Upper lobe of right lung (tissue), 1 donor: ENCODE measurements at places on chromosomes 6 and 20. TPM values are rescaled to one million over a fixed set of nuclear protein-coding genes. Genes with fewer than 3 reads are reported as not detected.
A peak's percentile ranks its signal among the peaks of the same experiment; 100 is the strongest.

The E2F1 gene
- total RNA-seq, result 2.4 TPM

The ETV7 gene
- total RNA-seq, result 6.3 TPM

The SCRT2 gene
- not detected for total RNA-seq

DNA sequence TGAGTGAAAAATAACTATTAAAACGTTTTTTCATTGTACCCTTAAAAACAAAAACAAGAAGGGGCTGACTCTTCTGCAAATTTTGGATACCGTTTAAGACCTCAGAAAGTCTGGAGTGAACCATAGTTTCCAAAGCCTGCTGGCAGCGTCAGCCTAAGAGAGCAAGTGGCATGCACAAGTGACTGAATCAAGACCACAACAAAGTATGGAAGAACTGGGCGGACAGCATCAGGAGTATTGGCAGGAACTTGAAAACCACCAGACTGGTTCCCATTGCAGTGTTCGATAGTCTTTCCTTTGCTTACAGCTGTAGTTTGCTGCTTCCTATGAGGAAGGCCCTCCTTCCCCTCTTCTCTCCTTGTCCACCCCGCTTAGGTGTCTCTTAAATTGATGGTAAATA lies 33.7 kb upstream of the MYLIP start:
- H3K4me1 ChIP-seq, result peaks cover 3% of the 10 kb centered on the region
- H3K36me3 ChIP-seq, result no peaks in the 10 kb centered on the region
- H3K27ac ChIP-seq, result no peak overlapping the region
- DNase-seq, result no peak
- H3K27me3 ChIP-seq, result no peaks in the 10 kb centered on the region

The ACTL10 gene
- 1.3 TPM for total RNA-seq

The SLC32A1 gene
- total RNA-seq, result not detected

- no peaks in the 10 kb centered on the region for H3K27me3 ChIP-seq
- H3K27ac ChIP-seq, result no peak overlapping the region
- H3K4me1 ChIP-seq, result peaks cover 21% of the 10 kb centered on the region
- no peaks in the 10 kb centered on the region for H3K36me3 ChIP-seq
Measured at GRCh38 chr6:37105148-37106050, 64.6 kb upstream of the PIM1 start.

The OPN5 gene
- total RNA-seq, result not detected

GRCh38 chr6:161101517-161101916 lies 109.9 kb downstream of the MAP3K4 start:
- H3K27ac ChIP-seq, result no peak overlapping the region
- no peaks in the 10 kb centered on the region for H3K4me1 ChIP-seq
- no peak overlapping the region for H3K4me3 ChIP-seq

The OPRL1 gene
- 1.9 TPM for total RNA-seq

GRCh38 chr6:131947986-131948661 lies 3.0 kb downstream of the CCN2 start:
- H3K27me3 ChIP-seq, result no peaks in the 10 kb centered on the region
- DNase-seq, result no peak
- peak overlapping the region; percentile 86 for H3K27ac ChIP-seq

GRCh38 chr6:24924580-24925356 lies 11.0 kb downstream of the RIPOR2 start:
- no peak overlapping the region for H3K4me3 ChIP-seq
- peaks cover 4% of the 10 kb centered on the region for H3K4me1 ChIP-seq
- DNase-seq, result no peak
- no peak overlapping the region for H3K27ac ChIP-seq
- no peaks in the 10 kb centered on the region for H3K27me3 ChIP-seq

GRCh38 chr20:8815208-8815607 lies 253.7 kb upstream of the PLCB4 start:
- no peaks in the 10 kb centered on the region for H3K27me3 ChIP-seq
- no peak overlapping the region for H3K4me3 ChIP-seq
- no peak overlapping the region for H3K27ac ChIP-seq
- no peak for DNase-seq

DNA sequence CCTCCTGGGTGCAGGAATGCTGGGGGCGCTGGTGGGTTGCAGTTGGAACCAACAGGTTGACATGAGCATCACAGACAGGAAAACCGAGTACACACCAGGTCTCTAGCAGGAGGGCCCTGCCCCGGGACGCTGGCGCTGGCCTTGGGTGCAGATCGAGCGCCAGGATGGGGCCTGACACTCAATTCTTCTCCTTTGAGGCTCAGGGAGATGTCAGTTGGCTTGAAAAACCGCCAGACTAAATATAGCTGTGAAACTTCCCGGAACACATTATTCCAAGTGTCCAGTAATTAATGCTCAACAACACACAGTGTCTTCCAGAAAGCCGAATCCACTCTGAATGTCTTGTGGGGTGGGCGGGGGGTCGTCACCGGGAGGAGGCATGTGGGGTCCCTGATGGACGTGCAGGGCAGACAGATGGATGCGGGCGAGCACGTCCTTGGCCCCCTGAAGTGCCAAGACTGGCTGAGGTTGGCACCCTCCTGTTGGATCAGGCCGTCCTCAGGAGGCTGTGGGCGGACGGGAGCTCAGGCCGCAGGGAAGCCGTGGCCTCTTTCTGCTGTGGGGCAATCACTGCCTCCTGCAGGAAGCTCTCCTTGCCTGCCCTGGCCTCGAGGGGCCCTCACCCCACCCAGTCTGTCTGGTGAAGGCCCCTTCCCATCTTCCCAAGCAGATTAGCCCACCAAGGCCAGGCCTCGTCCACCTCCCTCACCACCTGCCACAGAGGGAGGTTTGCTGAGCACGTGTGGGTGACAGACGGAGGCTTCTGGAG lies 19.4 kb upstream of the GATA5 start:
- peaks cover 10% of the 10 kb centered on the region for H3K4me1 ChIP-seq
- no peaks in the 10 kb centered on the region for H3K36me3 ChIP-seq
- no peaks in the 10 kb centered on the region for H3K27me3 ChIP-seq

DNA sequence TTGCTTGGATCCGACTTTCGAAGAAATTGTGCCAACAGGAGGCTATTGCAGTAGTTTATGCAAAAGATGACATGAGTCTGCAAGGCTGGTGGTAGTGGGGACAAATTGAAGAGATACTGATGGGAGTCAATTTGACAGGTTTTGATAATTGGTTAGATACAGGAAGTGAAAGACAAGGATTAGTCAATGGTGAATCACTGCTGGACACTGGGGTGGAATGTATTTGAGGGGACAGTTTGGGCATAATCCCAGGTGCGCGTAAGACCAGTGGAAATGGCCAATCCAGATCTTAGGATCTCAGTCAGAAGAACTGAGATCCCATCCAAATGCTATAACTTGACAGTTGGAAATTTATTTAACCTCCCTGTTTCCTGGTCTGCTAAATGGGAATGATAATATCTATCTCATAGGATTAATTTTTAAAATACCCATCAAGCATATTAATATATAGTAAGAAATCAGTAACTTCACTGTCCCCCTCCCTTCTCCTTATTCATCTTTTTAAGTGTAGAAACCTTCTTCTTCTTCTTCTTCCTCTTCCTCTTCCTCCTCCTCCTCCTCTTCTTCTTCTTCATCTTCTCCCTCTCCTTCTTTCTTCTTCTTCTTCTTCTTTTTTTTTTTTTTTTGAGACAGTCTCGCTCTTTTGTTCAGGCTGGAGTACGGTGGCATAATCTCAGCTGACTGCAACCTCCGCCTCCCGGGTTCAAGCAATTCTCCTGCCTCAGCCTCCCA lies 30.9 kb upstream of the ERVFRD-1 start:
- H3K27ac ChIP-seq, result no peak overlapping the region
- H3K4me1 ChIP-seq, result no peaks in the 10 kb centered on the region
- no peak overlapping the region for H3K4me3 ChIP-seq
- DNase-seq, result no peak
- H3K27me3 ChIP-seq, result no peaks in the 10 kb centered on the region

GRCh38 chr6:95228636-95229035 lies 348.7 kb upstream of the MANEA start:
- H3K4me1 ChIP-seq, result no peaks in the 10 kb centered on the region
- no peaks in the 10 kb centered on the region for H3K36me3 ChIP-seq
- peaks cover 4% of the 10 kb centered on the region for H3K27me3 ChIP-seq
- no peak overlapping the region for H3K27ac ChIP-seq
- H3K4me3 ChIP-seq, result no peak overlapping the region
- no peak for DNase-seq
